ENCODE measurements at places on chromosomes 12 and 14. TPM values are rescaled to one million over a fixed set of nuclear protein-coding genes. Genes with fewer than 3 reads are reported as not detected.

CPNE6 gene
- total RNA-seq: not detected

FAM222A gene
- total RNA-seq: 0.08 TPM

ALDH1L2 gene
- 40.1 TPM for total RNA-seq

OR4M1 gene
- not detected for total RNA-seq

ADCY4 gene
- total RNA-seq: 16.7 TPM

COPZ1 gene
- total RNA-seq: 118 TPM

KERA gene
- not detected for total RNA-seq

TMBIM6 gene
- 243 TPM for total RNA-seq

All from smooth muscle cell of the coronary artery (primary cell).